ENCODE measurements at places on chromosomes 4 and X. TPM values are rescaled to one million over a fixed set of nuclear protein-coding genes. Genes with fewer than 3 reads are reported as not detected.

ARR3 gene
- total RNA-seq: not detected

FREM3 gene
- not detected for total RNA-seq

PABPC5 gene
- not detected for total RNA-seq

MAOB gene
- total RNA-seq: not detected

CETN2 gene
- 11.6 TPM for total RNA-seq

LDB2 gene
- total RNA-seq: not detected

PPBP gene
- not detected for total RNA-seq

POLN gene
- total RNA-seq: 2.4 TPM

PNMA6F gene
- total RNA-seq: not detected

HS6ST2 gene
- total RNA-seq: not detected

F9 gene
- total RNA-seq: not detected

PDLIM5 gene
- total RNA-seq: 18.1 TPM

DNA sequence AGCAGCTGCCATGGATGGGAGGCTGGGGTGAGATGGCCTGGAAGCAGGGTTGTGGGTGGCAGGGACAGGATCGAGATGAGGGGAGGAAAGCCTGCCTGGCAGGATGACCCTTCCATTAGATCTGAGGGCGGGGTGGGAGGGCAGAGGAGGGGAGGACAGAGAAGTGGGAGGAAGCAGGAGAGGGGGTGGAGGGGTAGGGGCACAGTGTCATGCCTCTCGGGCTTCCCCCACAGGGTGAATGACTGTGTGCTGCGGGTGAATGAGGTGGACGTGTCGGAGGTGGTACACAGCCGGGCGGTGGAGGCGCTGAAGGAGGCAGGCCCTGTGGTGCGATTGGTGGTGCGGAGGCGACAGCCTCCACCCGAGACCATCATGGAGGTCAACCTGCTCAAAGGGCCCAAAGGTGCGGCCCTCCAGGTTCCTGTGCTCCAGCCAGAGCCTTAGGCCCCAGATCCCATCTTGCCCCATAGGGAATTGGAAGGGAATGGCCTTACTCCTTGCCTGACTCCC, 4.9 kb downstream of the DLG3 start:
- no peak for DNase-seq

- no peak for DNase-seq
Observed at GRCh38 chr4:53601251-53601764, 10.0 kb upstream of the LNX1 start.

- DNase-seq: no peak
Observed at GRCh38 chr4:84710548-84710947, 127.6 kb downstream of the CDS1 start.

DNA sequence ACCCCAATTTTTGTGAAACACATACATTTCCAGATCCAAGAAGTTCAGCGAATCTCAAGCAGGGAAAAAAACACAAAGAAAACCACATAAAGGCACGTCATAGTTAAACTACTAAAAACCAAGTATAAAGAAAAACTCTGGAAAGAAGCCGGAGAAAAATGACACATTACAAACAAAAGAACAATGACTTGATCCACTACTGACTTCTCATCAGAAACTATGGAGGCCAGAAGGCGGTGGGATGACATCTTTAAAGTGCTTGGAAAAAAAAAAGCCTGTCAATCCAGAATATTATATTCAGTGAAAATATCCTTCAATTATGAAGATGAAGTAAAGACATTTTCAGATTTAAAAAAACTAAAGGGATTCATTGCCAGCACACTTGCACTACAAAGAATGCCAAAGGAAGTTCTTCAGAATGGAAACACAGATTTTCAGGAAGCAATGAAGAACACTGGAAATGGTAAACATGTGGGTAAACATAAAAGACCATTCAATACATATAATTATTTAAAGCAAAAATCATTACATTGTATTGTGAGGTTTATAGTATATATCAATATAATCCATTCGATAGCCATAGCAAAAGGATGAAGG, 32.6 kb upstream of the PPP2R2C start:
- DNase-seq: no peak

- DNase-seq: no peak
Observed at GRCh38 chr4:139933104-139933503, 220.9 kb downstream of the MAML3 start.

DNA sequence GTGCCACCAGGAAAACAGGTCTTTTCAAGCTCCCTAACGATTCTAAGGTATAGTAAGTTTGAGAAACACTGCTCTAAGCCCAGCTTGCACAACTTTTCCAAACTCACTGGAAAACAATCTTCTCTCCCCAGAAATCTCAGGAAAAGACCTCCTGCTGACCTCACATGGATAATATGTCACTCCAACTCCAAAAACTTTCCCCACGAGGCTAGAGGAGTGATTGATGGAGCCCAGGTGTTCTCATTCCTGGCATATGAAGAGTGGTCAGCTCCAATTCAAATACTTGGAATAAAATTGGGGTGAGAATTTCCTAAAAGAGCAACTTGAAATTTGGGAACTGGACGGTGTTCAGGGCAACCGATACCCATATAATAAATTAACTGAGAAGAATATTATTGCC, 299.9 kb downstream of the PPP4R3C start:
- no peak for DNase-seq

GRCh38 chr4:152643153-152644035, 36.4 kb downstream of the TMEM154 start:
- DNase-seq: peak; percentile 24

- DNase-seq: no peak
Observed at GRCh38 chr4:55928846-55929245, 19.9 kb upstream of the CEP135 start.

- DNase-seq: no peak
Observed at GRCh38 chr4:73603854-73604584, 16.2 kb downstream of the RASSF6 start.

- no peak for DNase-seq
Observed at GRCh38 chr4:62717154-62717553, 1517.0 kb downstream of the ADGRL3 start.

DNA sequence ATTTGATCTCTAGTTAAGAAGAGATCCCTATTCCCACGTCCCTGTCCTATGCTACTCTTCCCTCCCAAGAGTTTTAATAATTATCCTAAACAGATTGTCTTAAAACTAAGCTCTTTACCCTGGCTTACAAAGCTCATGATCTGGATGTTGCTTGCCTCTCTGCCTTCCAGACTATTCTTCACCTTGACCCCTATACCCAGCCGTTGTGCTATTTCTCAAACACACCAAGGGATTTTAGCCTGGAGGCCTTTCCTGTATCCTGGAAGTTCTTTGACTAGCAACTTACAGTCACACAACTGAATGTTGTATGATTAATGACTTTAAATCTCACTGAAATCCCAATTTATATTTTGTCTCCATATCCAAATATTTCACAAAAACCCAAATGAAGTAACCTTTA, 314.9 kb downstream of the ADGRL3 start:
- no peak for DNase-seq

GRCh38 chr4:55278316-55278715, 67.7 kb upstream of the SRD5A3 start:
- DNase-seq: no peak

Measured in activated CD8-positive, alpha-beta T cell treated with anti-CD3 and anti-CD28 coated beads, Interleukin-2, amount 10 ng/mL, durations not matched to agents 7 days and 5 days (primary cell).